IMR-90 (cell line): ENCODE measurements at places on chromosomes 3 and 15. TPM values are rescaled to one million over a fixed set of nuclear protein-coding genes. Genes with fewer than 3 reads are reported as not detected.

ZKSCAN7 gene
- polyA plus RNA-seq: 2.6 and 3.0 TPM in 2 replicates

AMT gene
- polyA plus RNA-seq: 5.0 and 5.5 TPM in 2 replicates

CDCP1 gene
- polyA plus RNA-seq: 3.1 and 3.8 TPM in 2 replicates

ACKR2 gene
- polyA plus RNA-seq: 0.07 and 0.10 TPM in 2 replicates

SLC9C1 gene
- polyA plus RNA-seq: not detected in 2 replicates

- DNase-seq: no peak
Measured at GRCh38 chr3:118433825-118434224, 600.8 kb downstream of the IGSF11 start.

DNA sequence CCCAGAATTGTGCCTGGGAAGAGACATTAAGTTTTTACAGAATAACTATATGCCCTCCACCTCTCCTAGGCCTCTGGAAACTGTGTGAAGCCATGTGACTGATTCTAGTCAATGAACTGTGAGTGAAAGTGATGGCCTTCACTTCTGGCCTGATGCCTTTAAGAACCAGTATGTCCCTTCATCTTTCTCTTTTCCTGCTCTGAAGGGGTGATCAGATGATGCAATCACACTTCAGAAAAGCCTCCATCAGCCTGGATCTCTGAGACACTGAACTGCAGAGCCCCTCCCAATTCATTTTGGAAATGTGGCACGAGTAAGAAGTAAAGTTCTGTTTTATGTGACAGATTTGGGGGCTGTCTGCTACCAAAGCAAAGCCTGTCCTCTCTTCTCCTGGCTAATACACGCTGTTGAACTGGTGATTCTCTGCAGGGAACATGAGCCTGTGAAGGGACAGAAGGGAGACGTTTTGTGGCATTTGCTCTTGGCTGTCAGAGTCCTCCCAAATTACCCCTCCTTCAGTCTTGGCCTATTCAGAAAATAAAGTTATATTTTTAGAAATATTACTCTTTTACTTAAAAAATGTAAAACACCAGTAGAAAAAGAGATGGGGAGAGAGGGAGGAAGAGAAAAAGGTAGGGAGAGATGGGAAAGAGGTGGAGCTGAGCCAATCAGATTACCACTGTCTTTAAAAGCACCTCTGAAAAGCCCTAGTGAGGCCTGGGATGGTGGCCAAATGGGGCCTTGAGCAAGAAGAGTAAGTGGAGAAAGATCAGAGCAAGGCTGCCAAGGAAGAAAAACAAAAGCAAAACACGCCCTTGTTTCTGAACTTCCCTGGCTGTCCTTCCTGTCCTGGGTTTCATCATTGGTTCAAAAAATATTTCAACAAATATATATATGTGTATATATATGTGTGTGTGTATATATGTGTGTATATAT, 40.9 kb upstream of the RYK start:
- peak; percentile 81 for DNase-seq
